ENCODE measurements at places on chromosomes 3 and 15. TPM values are rescaled to one million over a fixed set of nuclear protein-coding genes. Genes with fewer than 3 reads are reported as not detected.

DNA sequence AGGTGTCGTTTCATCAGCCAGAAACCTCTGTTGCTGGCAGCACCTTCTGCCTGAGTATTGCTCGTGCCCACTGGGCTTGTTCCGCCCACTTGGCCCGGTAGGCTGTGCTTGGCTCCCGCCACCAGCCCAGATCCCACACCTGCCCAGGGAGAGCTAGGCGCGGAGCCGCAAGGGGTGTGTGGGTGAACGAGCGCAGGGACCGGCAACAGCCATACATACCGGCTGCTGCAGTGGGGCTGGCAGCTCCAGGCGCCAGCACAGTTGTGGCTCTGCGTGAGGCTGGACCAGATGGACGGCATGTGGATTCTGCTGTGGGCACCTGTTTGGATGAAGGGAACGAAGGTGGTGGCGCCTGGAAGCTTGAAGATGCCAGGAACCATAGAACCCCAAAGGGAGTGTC, 331.5 kb upstream of the MCTP2 start:
- DNase-seq = peak; percentile 38

DNA sequence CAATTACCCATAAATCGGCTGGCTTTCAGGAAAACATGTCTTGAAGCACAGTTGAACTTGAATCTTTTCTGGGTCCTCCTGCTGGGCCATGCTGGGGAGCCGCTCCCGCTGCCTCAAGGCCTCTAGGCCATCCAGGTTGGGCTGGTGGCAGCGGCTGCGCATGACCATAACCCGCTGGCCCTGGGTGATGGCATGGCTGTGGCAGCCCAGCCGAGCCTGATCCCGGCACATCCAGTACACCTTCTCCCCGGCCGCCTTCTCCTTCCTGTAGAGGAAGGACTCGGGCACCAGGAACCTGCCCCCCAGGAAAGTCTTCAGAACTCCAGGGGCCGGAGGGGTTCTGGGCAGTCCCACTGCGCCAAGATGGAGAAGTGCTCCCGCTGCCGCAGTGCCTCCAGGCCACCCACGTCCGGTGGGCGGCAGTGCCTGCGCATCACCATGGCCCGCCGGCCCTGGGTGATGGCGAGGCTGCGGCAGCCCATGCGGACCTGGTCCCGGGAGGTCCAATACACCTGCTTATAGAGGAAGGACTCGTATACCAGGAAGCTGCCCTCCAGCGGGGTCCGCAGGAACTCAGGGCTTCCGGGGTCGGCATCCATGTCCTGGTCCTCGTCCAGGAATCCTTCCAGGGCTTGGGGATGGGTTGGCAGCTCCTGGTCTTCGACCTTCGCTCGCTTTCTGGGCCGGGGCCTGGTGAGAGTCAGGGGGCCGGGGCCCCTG, 84.3 kb upstream of the FXR1 start:
- DNase-seq = no peak

DNA sequence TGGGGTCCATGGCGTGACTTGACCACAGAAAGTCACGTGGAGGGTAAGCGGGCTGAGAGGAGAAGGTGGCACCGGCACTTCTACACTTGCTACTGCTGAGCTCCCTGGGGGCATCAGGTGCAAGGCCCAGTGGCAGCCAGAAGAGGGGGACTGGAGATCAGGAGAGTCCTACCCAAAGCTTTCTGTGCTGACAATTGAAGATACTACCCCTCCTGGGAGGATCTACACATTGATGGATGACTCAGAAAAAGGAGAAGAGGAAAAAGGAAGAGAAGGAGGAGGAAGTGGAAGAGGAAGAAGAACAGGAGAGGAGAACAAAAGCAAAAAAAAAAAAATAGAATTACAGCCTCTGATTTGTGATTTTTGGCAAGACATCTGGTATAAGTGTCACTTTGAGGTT, 41.2 kb downstream of the MYO5C start:
- no peak for DNase-seq

DNA sequence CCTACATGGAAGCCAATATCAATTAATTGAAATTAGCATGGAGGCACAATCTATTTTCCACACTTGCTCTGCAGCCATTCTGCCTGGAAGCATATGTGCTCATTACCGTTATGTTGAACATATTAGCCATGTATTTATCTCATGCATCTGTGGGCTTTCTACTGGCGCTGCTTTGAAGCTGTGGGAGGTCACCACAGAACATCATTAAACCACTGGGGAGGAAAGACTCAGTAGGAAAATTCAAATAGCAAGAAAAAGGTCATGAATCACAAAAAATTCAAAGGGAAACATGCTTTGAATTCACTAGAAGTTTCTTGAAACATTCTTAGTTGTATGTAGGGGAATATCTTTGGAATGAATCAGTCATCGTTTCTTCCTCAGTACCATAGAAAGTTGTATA, 652.5 kb downstream of the EDEM1 start:
- no peak for DNase-seq

DNA sequence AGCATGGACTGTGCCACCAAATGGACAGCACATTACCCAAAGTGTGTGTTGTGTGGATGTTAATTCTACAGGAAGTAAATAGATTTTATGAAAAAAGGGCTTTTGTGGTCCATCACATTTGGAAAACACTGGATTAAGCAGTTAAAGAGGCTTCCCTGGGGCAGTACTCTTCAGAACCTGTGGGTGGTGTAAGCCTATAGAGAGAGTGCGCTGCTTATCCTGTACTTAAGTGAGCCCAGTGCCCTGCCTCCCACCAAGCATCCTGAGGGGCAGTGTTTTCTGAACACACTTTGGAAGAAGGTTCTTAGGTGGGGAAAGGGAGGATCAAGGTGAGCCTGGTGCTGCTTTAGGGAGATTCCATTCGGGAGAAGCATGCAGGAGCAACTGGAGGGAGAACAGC, 10.9 kb downstream of the TTLL3 start:
- no peak for DNase-seq

DNA sequence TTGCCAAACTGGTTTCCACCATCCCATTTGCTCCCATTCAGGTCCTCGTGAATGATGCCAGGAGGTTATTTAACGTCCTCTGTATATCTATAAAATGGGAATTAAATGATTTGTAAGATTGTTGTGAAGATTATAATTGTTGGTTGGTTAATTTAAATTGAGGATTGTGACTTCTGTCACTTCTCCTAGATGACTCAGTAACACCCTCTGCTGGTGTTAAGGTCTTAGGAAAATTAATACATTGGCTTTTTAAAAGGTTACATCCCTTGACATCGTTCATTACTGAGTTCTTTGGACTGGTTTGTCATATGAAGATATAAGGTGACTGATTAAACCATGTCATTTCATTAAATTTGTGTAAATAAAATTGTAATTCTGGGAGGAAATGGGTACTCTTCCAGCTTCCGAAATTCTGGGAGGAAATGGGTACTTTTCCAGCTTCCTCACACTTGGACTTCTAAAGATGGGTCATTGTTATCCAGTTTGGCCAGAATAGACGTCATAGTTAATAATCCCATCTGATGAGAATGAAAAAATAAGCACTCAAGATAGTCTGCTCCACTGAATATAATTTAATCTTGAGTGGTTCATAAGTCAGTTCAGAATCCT, 33.3 kb upstream of the PAQR5 start:
- no peak for DNase-seq

- DNase-seq = no peak
Measured at GRCh38 chr15:74519311-74519710, 21.7 kb upstream of the ARID3B start.

DNA sequence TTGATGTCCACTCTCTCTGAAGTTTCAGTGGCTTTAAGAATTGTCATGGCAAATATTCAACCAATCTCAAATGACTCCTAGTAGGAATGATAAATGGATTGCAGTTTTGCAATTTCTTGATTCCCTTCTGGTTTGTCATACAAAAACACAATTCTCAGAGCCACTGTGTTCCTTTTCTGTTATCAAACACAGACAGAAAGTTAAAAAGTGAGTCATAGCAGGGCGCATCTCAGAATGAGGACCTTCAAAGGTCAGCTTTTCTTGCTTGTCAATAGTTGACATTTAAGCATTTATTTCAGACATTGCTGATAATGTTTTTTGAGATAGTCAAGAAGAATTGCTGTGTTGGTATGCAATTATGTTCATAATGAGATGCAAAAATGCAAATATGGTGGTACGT, 405.9 kb downstream of the NR2F2 start:
- DNase-seq = no peak

- DNase-seq = no peak
Measured at GRCh38 chr3:61663356-61664104, 102.2 kb downstream of the PTPRG start.

- DNase-seq = no peak
Measured at GRCh38 chr3:37826933-37827332, 34.7 kb upstream of the CTDSPL start.

DNA sequence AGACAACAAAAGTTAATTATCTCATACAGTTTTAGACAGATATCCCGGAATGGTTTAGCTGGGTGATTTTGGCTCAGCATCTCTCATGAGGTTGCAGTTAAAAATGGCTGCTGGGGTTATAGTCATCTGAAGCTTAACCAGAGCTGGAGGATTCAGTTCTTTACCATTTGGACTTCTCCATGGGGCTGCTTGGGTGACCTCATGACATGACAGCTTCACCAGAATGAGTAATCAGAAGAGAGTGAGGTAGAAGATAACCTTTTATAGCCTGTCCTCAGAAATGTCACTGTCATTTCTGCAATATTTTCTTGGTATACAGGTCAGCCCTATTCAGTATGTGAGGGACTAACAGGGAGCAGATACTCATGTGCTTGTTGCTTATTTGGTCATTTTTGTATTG, 30.9 kb downstream of the TFG start:
- no peak for DNase-seq

GRCh38 chr3:11373235-11373634, 101.0 kb downstream of the ATG7 start:
- DNase-seq = no peak

GRCh38 chr3:37995652-37996641, 5.4 kb downstream of the VILL start:
- no peak for DNase-seq

DNA sequence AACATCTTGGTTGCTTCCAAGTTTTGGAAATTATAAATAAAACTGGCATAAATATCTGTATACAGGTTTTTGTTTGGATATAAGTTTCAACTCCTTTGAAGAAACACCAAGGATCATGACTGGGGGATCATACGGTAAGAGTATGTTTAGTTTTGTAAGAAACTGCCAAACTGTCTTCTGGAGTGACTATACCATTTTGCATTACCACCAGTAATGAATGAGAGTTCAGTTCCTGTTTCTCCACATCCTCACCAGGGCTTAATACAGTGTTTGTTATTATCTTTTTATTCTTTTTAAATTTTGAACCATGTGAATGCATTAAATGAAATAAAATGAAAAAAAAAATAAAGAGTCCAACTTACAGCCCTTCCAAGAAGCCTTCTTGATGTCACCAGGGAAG, 3.7 kb upstream of the ANKUB1 start:
- no peak for DNase-seq

The CDCP1 gene
- 28.7 TPM for total RNA-seq

The GTPBP8 gene
- 14.4 TPM for total RNA-seq

The ATP13A5 gene
- 2.0 TPM for total RNA-seq

The PARP3 gene
- total RNA-seq = 24.6 TPM

The GOLGA6B gene
- total RNA-seq = not detected

The ITIH1 gene
- total RNA-seq = not detected
